Activated CD8-positive, alpha-beta memory T cell treated with anti-CD3 and anti-CD28 coated beads, Interleukin-2, amount 50 U/mL, for 48 hours (primary cell): ENCODE measurements at places on chromosomes 5 and 9.
A peak's percentile ranks its signal among the peaks of the same experiment; 100 is the strongest.

- no peak for DNase-seq
Observed at GRCh38 chr9:137924169-137924568, 46.6 kb downstream of the CACNA1B start.

GRCh38 chr5:122419142-122419894, 107.3 kb downstream of the SNCAIP start:
- no peak for DNase-seq

DNA sequence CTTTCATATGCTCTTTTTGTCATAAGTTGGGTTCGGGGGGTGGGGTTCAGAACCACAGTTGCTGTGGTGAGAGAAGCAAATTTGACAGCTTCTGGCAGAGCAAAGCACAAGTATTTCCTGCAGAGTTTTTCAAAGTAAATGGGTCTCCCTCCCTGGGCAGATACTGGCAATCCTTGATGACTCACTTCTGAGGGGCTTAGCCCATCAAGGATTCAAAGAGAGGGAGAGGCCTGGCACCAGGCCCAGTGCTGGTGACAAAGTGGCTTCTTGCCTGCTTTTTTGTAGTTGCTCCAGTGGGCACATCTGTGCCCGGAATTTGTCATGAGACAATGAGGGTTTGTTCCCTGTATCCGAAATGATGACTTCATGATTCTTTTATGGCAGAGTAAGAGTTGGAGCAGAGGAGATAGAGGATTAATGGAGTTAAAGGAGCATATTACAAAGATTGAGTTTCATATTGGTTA, 46.6 kb upstream of the TNC start:
- no peak for DNase-seq

DNA sequence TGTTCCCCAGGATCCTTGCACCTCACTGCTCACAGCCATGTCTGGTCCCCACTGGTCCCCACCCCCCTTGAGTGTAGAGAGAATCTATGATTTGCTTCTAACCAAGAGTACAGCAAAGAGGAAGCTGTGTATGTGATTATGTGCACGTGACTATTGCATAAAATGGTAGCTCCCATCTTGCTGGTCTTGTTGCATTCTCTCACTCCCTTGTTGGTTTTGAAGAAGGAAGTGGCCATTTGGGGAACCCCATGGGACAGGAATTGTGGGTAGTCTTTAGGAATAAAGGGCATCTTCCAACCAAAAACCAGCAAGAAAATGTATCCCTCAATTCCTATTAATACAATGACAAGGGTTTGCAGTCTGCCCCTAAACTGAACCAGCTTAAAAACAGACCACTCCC, 5.2 kb upstream of the FCN2 start:
- DNase-seq, result no peak

- DNase-seq, result no peak
Observed at GRCh38 chr9:70765946-70766345, 351.5 kb upstream of the KLF9 start.

GRCh38 chr5:122219436-122220166, 90.3 kb downstream of the ZNF474 start:
- no peak for DNase-seq

DNA sequence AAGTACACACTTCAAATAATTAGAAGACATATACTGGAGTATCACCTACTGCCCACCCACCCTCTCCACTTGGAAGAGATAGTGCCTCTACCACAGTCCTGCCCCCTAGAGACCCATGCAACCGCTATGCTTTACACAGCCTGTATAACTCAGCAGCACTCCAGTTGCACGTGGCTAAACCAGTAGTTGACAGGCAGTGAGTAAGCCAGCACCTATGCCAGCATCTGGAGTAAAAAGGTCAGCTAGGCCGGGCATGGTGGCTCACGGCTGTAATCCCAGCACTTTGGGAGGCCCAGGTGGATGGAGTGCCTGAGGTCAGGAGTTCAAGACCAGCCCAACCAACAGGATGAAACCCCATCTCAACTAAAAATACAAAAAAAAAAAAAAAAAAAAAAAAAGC, 356.4 kb downstream of the NR2F1-AS1 start:
- DNase-seq, result no peak

DNA sequence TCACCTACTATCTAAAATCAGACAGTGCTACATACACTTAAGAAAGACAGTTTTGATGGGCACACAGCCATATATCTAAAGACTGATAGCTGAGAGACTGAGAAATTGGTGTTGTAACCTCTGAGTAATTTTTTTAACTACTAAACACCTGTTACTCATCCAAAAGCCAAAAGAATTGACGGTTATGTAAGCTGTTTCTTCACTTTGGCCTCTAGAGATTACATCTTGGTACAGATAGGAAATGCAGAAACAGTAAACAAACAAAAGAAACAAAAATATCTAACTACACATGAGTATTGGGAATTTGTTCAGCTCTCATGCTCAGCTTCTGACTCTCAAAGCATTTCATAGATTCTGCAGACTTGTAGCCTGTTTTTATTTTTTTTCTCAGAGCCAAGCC, 152.1 kb upstream of the GAS1 start:
- DNase-seq, result no peak

DNA sequence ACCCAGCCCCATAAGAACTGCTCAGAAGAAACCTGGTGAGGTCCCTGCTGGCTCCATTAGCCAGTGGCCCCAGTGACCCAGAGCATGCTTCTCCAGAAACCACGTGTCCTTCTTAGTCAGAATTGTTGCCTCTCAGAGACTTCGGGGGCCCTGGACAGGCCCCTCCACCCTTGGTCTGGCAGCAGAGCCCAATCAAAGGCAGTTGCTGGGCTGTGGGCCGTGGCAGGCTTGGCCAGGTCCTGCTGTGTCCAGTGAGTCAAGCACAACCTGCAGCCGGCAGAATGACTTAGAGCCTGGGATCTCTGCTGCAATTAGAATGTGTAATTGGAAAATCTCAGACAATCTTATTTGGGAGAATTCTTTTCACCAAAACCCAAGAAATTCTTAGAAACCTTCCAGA, 502.0 kb upstream of the KLF4 start:
- no peak for DNase-seq

- peak; percentile 46 for DNase-seq
Observed at GRCh38 chr9:113624721-113625120, 161.2 kb downstream of the RGS3 start.

DNA sequence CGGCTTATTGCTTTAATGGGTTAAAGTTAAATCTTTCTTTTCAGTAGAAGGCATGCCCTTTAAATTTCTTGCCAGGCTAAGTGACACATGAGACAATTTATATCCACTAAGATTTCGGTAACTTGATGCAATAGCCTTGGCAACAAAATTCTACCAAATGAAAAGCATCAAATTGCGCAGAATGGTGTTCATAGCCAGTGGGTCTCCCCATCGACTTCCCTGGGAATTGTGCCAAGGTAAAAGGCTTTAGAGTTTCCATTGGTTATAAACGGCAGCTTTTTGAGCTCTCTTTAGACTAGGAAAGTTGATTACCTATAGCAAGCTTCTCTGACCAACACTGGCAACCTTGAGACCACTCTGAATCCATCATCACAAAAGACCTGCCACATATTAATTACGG, 358.4 kb downstream of the ARRDC3 start:
- no peak for DNase-seq

- DNase-seq, result no peak
Observed at GRCh38 chr9:131111854-131112311, 13.5 kb upstream of the NUP214 start.
